ENCODE measurements at places on chromosomes 5 and 9. TPM values are rescaled to one million over a fixed set of nuclear protein-coding genes. Genes with fewer than 3 reads are reported as not detected.

The UGT3A2 gene
- not detected for total RNA-seq

The KIF24 gene
- total RNA-seq = 3.7 TPM

The CLIC3 gene
- total RNA-seq = 4.0 TPM

The SLC6A7 gene
- not detected for total RNA-seq

The CPLANE1 gene
- total RNA-seq = 8.9 TPM

The CBY3 gene
- not detected for total RNA-seq

The LCN10 gene
- total RNA-seq = not detected

The IRX4 gene
- not detected for total RNA-seq

The SPATA31A3 gene
- not detected for total RNA-seq

The NR2F1-AS1 gene
- total RNA-seq = 8.4 TPM

The NFX1 gene
- total RNA-seq = 18.0 TPM

The NMUR2 gene
- not detected for total RNA-seq

The ST8SIA4 gene
- total RNA-seq = 0.34 TPM

The EIF4E1B gene
- not detected for total RNA-seq

The FAM200C gene
- total RNA-seq = 2.7 TPM

The PCSK5 gene
- total RNA-seq = 0.89 TPM

The AJM1 gene
- total RNA-seq = 0.45 TPM

The RNF208 gene
- 1.2 TPM for total RNA-seq

The CREB3 gene
- 73.3 TPM for total RNA-seq

The LECT2 gene
- not detected for total RNA-seq

The NDUFS6 gene
- total RNA-seq = 100 TPM

The ACTBL2 gene
- total RNA-seq = 0.15 TPM

Measured in bronchus fibroblast of lung (primary cell).